Cardiac fibroblast (primary cell): ENCODE measurements at places on chromosomes 7 and 10.

DNA sequence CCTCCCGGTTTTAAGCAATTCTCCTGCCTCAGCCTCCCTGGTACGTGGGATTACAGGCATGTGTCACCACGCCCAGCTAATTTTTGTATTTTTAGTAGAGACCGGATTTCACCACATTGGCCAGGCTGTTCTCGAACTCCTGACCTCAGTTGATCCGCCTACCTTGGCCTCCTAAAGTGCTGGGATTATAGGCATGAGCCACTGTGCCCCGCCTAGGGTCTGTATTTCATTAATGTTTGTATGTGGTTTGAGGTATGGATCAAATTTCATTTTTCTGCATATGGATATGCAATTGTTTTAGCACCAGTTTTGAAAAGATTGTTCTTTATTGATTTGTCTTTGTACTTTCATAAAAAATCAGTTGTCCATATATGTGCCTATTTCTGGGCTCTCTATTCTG lies 26.0 kb downstream of the CYP26A1 start:
- no peak for DNase-seq

- DNase-seq: peak; percentile 64
Observed at GRCh38 chr10:45470098-45471012, 96.3 kb downstream of the ALOX5 start.

DNA sequence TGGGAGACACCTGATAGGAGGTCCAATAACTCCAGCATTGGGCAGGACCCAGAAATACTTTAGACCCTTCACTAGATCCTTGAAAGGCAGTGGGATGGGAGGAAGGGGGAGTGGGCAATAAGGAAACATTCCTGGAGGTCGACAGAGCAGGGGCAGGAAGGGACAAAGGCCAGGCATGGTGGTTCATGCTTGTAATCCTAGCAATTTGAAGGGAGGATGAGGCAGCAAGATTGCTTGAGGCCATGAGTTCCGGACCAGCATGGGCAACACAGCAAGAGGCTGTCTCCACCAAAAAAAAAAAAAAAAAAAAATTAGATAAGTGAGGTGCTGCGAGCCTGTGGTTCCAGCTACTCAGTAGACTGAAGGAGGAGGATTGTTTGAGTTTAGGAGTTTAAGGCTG lies 134.9 kb downstream of the JCAD start:
- DNase-seq: no peak

GRCh38 chr10:29958440-29958839 lies 100.9 kb downstream of the JCAD start:
- DNase-seq: no peak

- no peak for DNase-seq
Observed at GRCh38 chr10:1527951-1528350, 209.4 kb downstream of the ADARB2 start.

DNA sequence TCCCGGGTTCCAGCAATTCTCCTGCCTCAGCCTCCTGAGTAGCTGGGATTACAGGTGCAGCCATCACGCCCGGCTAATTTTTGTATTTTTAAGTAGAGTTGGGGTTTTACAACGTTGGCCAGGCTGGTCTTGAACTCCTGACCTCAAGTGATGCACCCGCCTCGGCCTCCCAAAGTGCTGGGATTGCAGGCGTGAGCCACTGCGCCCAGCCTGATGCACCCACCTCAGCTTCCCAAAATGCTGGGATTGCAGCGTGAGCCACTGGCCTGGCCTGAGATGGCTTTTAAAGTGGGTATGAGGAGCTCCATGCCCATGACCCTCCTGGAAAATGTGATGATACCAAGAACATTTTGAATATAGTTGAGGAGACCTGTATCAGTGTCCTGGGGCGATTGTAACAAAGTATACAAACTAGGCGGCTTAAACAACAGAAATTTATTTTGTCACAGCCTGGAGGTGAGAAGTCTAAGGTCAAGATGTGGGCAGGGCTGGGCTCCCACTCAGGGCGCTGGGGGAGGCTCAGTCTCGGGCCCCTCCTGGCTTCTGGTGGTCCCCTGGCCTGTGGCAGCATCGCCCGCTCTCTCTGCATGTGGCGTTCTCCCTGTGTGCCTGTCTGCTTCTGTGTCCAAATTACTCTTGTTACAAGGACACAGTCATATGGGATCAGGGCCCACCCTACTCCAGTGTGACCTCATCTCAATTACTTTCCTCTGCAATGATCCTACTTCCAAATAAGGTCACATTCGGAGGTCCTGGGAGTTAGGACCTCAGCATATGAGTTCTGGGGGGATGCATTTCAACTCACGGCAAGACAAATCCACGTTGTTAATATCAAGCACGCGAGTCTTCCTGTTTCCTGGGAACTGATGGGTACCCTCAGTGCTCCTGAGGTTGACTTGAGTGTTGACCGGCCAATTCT lies 108.8 kb downstream of the ACTR3B start:
- no peak for DNase-seq

DNA sequence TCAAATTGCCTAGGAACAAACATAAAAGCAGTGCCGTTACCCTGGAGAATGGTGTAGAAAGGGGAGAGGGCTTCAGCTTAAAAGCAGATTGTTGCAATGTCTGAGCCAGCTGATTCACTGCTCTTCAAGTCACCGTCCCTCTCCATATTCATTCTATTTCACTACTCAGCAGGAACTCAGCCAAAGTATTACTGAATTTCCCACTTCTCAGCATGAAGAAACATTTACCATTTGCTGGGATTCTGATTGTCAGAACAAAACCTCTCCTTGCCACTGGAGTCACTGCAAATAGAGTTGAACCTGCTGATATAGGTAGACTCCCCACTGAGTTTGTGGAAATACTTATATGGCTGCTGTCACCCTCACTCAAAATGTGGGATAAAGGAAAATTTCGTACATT lies 71.7 kb downstream of the PPP1R17 start:
- DNase-seq: no peak

DNA sequence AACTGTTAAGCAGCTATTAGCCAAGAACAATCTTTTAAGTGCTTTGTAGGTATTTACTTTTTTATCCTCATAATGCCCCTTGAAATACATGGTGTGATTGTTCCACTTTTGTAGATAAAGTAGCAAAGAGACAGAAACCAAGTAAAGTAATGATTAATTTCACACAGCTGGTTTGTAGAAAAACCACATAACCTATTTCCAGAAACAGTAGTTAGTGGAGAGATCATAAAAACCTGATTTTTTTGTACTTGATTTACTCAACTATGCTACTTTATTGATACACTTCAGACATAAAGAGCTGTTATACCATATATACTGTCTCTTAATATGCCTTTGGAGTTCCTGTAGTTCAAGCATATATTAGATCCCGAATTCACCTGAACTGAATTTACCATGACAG lies 118.4 kb downstream of the SEMA3A start:
- no peak for DNase-seq
